Uterus (tissue), 4 donors: ENCODE measurements at places on chromosomes 13 and 19.

DNA sequence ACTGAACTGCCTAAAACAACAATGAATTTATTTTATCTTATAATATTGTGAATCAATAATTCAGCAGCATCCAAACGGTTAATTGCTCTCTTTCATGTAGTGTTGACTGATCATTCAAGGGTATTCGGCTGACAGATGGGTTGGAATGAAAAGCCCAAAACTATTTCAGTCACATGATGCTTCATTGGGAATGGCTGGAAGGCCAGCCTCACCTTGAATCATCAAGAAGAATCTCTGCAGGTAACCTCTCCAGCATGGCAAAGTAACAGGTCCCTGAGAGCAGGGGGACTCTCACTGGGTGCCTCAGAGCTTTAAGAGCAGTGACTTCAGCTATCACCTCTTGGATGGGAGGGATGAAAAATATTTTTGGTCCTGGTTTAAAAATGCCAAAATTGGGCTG lies 1395.7 kb downstream of the OLFM4 start:
- no peak for DNase-seq

- DNase-seq, result no peak
Measured at GRCh38 chr13:47218611-47219010, 321.8 kb upstream of the HTR2A start.

- no peak for DNase-seq
Measured at GRCh38 chr13:27432180-27432579, 7.8 kb downstream of the GTF3A start.

DNA sequence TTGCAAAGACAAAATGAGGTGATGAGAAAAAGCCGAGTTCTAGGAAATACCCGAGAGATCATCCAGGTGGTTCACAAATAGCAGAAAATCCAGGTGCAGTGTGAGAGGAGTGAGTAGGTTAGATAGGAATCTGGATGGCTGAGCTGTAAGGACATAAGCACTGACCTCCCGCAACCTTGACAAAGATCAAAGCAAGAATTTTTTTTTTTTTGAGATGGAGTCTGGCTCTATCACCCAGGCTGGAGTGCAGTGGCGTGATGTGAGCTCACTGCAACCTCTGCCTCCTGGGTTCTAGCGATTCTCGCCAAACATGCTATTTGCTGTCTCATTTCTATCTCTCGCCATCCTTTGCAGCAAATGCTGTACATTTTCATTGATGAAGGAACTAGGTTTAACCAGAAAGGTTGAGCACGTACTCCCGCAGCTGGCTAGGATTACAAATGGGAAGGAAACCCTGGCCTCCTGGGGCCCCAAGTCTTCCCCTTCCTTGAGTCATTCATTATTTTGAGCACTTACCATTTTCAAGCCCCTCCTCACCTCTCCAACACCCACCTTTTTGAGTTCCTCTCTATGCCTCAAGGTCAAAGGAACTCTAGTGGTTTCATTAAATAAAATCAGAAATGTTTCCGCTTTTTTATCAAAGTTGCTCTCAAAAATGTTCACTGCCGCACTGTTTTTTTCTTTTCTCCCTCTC lies 38.8 kb downstream of the NLRP12 start:
- no peak for DNase-seq

GRCh38 chr19:23118400-23118799 lies 1.6 kb downstream of the ZNF730 start:
- DNase-seq, result no peak

DNA sequence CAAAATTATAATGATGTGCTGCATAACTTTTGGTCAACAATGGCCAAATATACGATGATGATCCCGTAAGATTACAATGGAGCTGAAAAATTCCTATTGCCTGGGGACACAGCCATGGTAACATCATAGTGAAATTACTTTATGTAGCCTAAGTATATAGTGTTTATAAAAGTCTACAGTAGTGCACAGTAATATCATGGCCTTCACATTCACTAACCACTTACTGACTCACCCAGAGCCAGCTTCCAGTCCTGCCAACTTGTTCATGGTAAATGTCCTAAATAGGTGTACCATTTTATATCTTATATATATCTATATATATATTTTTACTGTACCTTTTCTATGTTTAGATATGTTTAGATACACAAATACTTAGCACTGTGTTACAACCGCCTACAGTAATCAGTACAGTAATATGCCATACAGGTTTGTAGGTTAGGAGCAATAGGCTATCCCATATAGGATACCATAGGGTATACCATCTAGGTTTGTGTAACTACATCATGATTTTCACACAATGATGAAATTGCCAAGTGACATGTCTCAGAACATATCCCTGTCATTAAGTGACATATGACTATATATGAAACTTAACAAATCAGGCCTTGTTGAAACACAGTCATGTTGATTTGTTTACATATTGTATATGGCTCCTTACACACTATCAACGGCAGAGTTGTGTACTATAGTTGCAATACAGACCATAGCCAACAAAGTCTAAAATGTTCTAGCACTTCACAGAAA lies 23.7 kb downstream of the DIS3 start:
- no peak for DNase-seq

GRCh38 chr13:50377726-50378270 lies 362.6 kb downstream of the KCNRG start:
- DNase-seq, result no peak

GRCh38 chr13:38784036-38784880 lies 97.4 kb downstream of the FREM2 start:
- no peak for DNase-seq

DNA sequence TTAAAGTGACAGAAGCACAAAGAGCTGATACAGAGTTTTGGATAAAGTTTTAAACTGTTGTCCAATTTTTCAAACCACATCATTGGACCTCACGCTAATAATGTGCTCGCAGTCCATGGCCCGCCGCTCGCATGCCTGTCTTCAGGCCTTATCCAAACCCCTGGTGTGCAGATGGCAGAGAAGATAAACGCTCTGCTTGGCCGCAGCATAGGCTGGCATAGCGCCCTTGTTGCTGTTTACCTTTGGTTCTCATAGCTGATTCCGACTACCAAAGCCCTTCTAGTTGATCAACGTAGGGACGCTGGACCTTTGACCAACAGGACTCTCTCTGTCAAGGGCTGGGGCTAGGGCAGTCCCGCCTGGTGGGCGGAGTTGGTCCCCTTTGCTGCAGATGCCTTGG lies 23.5 kb upstream of the QTRT1 start:
- DNase-seq, result no peak

- DNase-seq, result no peak
Measured at GRCh38 chr13:83333614-83334388, 548.5 kb downstream of the SLITRK1 start.
